ENCODE measurements at places on chromosomes 7 and 10.

DNA sequence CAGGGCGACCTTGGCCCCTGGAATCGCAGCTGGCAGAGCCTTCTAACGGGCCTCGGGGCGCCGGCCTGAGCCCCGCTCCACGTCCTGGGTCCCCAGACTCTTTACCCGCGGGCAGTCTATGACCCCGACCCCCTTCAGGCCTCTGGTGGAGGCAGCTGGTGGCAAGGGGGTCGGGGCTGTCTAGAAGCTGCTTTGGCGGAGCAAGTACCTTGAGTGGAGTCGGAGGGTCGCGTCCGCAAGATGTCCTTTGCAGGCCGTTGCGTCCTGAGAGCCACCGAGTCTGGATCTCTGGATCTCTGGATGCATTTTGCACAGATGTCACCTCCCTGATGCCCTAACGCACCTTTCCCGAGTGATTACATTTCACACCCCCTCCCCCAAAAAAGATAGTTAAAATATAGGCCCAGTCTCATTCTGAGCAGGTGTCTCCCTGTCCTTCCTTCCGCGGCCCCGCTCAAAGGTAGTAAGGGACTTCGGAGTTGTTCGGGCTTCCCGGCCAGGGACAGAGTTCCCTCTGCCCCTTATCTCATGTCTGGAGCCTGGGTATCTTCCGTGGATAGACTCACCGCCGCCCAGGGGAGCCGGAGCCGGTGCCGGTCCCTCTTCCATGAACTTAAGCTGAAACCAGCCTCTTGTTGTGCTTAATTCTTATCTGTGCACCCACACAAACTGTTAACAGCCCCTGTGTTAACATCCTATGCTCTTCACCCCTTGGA is 457 bp downstream of the ACADSB start:
- DNase-seq, result no peak

- no peak for DNase-seq
These were observed 25.9 kb upstream of the NPFFR1 start for GRCh38 chr10:70309661-70310060.

- DNase-seq, result no peak
These were observed 24.0 kb downstream of the ZPBP start for GRCh38 chr7:50068850-50069551.

DNA sequence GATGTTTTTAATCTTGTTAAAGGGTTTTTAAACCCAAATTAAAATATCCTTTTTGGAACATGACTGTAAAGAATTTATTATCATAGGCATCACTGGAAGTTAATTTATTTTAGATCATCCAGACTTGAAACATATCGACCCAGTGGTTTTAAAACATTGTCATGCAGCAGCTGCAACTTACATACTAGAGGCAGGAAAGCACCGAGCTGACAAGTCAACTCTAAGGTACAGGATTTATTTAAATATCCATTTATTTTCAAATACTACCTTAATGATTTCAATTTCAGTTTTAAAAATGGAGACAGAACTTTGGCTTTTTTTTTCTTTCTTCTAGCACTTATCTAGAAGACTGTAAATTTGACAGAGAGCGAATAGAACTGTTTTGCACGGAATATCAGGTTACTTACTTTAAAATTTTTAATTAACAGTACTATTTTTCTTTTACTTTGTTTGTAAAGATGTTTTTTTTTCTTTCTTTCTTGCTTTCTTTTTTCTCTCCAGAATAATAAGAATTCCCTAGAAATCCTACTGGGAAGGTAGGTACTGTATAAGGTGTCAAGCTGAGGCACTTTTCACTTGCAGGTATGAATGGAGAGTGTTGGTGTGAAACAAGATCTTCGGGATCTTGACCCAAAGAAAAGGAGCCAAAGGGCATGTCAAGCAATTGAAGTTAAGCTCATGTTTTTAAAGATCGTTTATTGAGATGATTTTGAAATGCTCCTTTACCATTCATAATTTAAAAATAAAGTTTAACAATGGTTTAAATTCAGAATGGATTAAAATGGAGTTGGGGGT is 1.8 kb downstream of the COMMD3 start:
- DNase-seq, result no peak

DNA sequence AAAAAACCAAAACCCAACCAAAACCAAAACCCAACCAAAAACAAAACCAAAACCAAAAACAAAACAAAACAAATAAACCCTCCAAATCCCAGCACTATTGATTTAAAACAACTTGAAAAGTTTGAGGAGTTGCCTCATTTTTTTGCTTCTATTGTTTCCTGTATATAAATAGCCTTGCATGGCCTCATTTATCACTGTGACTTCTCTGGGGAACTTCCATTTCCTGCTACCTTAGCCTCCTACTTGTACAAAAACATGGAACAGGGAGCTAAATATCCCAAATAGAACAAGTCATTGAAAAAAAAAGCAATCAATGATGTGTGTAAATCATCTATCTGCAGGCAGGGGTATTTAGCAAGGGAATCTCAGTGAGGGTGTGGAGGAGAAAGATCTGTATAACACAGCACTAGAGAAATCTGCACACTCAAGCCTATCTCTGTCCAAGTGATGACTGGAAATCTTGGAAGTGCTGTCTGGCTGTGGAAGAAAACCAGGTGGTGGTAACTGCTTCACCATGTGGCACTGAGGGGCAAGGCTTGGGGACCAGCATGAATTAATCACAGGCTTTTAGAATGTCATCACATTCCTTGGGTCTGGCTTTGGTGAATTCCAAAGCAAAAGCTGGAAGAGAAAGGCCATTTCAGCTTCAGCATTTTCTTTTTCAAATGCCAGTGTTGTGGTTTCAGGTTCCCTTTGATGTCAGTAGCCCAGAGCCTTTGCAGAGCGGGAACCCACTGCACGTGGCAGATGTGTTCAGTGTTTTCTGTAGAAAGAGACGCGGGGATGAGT is 349.5 kb upstream of the ZNF32 start:
- DNase-seq, result no peak

DNA sequence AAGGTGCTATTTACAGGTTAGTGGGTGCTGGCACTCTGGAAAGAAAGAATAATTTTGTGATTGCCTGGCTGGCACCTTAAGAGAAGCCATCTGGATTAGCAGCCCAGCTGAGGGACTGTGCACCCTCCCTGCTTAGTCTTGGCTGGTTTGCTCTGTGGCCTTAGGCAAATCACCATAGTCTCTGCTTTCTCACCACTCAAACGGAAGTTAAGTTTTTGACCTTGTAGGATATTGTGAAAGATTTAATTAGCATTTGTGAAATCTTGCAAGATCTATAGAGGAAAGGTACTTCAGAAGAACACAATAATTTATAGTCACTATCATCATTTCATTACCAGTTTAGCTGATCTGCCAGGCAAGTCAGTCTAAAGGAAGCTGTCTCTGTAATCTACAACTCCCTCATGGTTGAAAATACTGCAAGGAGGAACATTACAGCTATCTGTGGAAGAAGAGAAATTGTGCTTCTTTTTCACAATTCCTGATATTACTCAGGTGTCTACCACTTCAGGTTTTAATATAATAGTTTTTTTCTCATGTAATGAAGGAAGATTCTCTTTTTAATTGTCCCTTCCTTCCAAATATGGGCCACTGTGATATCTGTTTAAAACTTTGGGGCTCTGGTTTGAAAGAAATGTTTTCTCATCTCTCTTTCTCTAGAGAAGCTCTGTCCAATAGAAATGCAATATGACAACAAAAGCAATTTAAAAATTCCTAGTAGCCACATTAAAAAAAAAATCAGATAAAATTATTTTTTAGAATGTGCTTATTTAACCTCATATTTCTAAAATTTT is 219.6 kb downstream of the PTEN start:
- DNase-seq, result no peak

- peak; percentile 70 for DNase-seq
These were observed 143.8 kb downstream of the TPST1 start for GRCh38 chr7:66348959-66349358.

DNA sequence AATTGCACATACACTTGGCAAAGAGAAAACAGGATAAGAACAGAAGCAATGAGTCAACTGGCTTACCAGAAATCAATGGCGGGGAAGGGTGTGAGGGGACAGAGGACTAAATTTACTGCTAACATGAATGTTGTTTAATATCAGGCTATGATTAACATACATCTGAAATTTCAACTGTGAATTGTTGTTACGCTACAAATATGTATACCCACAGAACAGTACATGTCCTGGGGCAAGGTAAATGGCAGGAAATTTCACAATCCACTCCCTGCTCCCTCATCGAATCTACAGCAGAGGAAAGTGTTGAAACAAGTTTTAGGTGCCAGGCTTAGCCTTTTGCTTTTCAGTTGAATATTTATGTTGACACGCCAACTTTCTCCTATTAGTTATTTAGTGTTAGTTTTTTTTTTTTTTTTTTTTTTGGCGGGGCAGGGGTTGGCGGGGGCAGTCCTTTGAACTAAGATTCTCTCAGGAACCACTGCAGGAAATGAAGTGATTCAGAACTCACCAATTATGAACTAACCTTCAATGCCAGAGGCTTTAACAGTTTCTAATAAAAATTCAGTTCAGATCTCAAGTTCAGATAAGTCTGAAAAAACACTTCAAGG is 99.0 kb downstream of the UBE2H start:
- DNase-seq, result no peak

- no peak for DNase-seq
These were observed 91.6 kb downstream of the HECW1 start for GRCh38 chr7:43204081-43204480.

GRCh38 chr10:84842593-84842992 is 514.2 kb downstream of the CCSER2 start:
- no peak for DNase-seq

GRCh38 chr10:70368774-70369482 is 13.5 kb downstream of the LRRC20 start:
- no peak for DNase-seq

- DNase-seq, result no peak
These were observed 133.5 kb downstream of the MTPAP start for GRCh38 chr10:30215623-30216022.

GRCh38 chr10:129968853-129969183 is 4.7 kb upstream of the EBF3 start:
- DNase-seq, result no peak

DNA sequence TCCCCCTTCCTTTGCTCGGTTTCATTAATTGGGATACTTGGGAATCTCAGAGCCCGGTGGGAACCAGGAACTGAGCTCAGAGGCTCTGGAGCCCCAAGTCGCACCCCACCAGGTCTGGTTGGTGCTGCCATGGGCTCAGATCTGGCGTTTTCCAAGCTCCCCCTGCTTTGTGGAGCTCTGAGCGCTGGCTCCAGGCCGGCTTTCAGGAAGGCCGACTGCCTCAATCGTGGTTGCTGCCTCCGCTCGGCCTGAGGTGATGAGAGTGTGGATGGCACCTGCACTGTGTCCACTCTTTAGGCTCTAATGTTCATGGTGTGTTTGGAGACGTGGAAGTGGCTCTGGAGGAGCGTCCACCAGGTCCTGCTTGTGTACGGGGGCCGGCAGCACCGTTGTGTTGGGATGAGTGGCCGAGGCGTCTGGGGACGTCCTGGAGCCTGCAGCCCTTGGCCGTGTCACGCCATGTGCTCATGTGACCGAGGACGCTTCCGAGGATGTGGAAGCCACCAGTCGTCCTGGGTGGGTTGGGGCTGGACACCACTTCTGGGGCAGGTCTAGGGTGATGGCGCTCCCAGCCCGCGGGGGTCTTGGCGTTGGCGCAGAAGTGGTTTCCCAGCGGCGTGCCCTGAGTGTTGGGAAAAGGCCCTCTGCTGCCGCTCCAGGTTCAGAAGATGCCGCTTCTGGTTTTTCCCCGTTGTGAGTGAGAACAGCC is 8.2 kb downstream of the INPP5A start:
- no peak for DNase-seq

DNA sequence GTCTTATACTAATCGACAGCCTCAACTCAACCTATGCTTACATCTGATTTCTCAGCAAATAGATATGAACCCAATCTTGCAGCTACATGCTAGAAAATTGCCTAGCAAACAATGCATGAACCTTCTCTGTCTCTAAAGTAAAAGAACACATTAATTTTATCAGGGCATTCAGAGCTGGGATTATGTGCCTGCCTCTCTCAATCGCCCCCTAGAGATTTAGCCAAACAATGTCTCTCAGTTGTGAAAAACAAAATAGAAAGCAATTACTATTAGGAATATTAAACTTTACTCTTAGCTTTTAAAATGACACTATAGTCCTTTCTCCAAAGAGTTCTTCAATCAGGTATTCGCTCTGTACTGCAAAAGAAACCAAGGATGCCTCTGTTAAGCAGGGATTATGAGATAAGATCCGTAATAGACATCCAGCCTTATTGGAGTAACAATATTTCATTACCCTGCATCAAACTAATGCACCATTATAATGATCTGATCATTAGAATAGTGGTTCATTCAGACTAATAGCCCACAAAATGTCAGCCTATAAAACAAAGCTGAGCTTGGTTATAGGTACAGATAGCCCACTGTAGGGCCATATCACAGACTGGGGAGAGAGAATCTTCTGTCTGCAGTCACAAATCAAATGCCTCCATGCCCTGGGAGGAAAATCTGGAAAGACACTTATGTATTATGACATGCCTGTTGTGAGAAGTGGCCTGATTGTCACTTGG is 736.9 kb downstream of the PARD3 start:
- DNase-seq, result no peak

- DNase-seq, result no peak
These were observed 231.8 kb downstream of the KCNMA1 start for GRCh38 chr10:77405771-77406241.

GRCh38 chr7:85001495-85002345 is 185.1 kb downstream of the SEMA3D start:
- DNase-seq, result no peak
